CD4-positive, alpha-beta T cell treated with Interleukin-17A for 1 hour (primary cell): ENCODE measurements at places on chromosomes 1 and 21.

DNA sequence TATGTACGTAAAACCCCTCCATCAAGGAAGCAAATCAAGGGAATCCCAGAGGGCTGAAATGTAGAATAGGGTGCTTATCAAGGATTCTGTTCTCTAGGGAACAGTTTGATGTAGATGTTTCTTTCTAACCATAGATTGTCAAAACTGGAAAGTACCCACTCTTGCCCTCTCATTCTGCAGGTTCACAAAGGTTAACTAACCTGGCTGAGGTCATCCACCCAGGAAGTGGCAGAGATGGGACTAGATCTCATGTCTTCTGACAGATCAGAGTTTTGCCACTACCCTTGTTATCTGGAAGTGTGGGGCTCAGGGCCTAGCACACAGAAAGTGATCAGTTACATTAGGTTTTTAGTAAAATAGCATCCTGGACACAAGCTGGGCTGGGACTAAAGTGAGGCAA lies 47.4 kb downstream of the GFI1 start:
- no peak for DNase-seq

DNA sequence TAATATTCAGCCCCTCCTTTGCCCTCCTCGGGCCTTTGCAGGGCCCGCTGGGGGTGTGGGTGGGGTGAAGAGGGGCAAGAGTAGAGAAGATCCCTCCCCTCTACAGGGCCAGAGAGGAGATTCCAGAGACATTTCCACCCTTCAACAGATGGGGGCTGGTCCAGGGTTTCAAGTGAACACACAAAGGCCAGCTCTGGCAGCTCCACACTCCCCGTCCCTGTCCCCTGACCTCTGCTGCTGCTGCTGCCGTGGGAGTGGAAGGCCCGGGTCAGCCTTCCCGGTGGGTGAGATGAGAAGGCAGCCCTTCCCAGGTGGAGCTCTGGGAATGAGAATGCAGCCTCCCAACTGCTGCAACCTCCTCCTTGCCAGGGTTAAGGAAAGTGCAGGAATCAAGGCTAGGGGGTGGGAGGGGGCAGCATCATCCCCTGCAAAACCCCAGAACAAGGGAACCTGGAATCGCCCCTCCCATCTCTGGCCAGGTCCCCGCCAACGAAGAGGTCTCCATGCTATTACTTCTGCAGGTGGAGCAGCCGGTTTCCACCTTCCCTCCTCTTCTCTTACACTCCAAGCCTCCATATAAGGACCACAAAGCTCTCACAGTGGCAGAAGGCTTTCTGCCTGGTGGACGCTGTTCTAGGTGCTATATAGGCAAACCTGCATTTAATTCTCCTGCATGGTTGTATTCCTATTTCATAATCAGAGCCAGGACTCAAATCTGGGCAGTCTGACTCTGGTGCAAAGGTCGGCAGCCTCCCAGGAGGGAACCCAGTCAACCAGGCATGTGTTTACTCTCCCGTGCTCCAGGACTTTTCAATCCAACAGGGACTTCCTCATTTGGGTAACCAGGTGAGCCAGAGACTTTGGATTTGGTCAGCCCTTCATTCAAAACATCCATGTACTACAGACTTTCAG lies 22.9 kb upstream of the ARHGEF10L start:
- no peak for DNase-seq

DNA sequence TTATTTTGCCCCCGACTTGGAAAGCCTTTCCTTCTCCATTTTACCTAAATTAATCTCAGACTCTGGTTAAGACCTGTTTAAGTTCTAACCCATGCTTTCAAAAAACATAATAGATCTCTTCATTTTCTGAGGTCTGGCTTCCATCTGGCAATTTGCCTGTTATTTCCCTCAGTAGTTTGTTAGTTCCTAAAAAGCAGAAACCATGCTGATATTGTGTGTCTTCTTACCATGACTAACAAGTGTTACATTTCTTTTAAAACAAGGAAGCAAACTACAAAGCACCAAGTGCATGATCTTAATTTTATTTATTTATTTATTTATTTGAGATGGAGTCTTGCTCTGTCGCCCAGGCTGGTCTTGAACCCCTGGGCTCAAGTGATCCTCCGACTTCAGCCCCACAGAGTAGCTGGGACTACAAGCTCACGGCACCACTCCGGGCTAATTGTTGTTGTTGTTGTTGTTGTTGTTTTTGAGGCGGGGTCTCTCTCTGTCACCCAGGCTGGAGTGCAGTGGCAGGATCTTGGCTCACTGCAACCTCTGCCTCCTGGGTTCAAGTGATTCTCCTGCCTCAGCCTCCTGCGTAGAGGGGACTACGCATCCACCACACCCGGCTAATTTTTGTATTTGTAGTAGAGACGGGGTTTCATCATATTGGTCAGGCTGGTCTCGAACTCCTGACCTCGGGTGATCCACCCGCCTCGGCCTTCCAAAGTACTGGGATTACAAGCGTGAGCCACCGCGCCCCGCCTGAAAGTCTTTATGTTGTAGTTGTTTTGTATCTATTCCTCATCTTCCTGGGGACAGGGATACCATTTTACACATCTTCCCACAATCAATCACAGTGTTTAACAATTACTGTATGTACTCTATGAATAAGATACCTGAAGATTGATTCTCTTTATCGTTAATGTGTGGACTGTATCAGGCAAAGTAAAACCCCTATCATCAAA lies 1.3 kb upstream of the PATJ start:
- DNase-seq = no peak

DNA sequence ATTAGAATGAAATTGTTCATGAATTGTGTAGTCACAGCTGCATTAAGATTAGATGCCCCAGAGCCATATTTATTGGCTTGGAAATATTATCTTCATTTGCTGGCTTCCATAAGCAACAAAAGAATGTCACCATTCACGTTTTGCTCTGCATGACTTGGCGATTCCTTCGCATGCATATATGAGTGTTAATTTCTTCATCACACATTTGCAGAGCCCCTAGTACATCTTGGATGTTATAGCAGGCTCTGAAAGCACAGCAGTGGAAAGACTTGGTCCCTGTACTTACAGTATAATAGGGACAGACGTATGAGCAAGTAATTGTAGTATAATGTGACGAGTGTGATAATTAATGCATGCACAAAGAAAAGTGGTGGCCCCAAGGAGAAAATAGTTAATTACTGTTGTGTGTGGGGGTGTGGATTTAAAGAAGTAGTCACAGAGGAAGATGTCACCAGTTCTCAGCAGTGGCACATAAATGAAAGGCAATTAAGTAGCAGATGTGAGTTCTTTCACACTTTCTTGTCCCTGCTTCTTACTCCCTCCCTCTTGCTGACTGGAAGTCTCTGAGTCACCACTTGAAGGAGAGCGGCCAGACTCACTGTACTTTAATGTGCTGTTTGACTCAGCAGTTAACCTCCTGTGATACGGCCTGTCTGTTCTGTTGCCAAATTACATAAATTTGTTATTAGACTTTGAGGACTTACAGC lies 21.0 kb downstream of the S100A10 start:
- no peak for DNase-seq

- DNase-seq = no peak
Measured at GRCh38 chr1:230150615-230151014, 83.6 kb downstream of the GALNT2 start.

- no peak for DNase-seq
Measured at GRCh38 chr1:230992100-230992774, 13.3 kb downstream of the ARV1 start.

DNA sequence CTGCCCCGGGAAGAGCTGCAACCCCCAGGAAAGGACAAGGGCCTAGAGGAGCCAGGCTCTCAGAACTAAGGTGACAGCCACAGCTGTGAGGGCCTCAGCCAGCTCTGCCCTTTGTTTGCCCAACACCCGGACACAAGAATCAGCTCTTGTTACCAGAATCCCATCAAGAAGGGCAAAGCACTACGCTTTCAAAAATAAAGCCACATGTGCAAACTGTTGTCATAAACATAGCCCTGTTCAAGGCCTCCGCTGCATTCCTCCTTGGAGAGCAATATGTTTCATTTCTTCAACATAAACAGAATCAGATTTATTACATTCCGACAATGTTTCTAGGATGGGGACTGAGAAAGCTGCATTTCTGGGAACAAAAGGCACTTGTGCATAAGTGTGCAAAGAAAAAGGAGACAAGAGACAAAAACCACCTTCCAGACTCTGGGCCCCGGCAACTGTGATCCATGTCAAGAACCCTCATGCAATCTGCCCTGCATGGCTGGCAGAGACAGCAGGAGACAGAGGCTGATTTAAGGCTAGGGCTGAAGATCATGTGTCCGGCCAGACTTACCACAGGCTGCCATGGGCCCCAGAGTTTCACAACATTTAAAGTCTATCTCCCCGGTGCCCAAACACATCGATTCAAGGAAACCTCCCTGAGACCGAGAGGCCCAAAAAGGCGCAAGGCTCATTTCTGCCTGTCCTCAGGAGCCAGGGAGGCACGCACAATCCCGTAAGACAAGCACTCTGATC lies 71.0 kb downstream of the SSBP3 start:
- DNase-seq = no peak

GRCh38 chr1:206037581-206037980 lies 13.9 kb upstream of the CTSE start:
- no peak for DNase-seq

- no peak for DNase-seq
Measured at GRCh38 chr1:99672530-99673213, 26.8 kb downstream of the PALMD start.

- DNase-seq = no peak
Measured at GRCh38 chr21:44921928-44922327, 1.2 kb upstream of the ITGB2 start.

GRCh38 chr1:57066980-57067610 lies 101.3 kb upstream of the C8B start:
- no peak for DNase-seq

DNA sequence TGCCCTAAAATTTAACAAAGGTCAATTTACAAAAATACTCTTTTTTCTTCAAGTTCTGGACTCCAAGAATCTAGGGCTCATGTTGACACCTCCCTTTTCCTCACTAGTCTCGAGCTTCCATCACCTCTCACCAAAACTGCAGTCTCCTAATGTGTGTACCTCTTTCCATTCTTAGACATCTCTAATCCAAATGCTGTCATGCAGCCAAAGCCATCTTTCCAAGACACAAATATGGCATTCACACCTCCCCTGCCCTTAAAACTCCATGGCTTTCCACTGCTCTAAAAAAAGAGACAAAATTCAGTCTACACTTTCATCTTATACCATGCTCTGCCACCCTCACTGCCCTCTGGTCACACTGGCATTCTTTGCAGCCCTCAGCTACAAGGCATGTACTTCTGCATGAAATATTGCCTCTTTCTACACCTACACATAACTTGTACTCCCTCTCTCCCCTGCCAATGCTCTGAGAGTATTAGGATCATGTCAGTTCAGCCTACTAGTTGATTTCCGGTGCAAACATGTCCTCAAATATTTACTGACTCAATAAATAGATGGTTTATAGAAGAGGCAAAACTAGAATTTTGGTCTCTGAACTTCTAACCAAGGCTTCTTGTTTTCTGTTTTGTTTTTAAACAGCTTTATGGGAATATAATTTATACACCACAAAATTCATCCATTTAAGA lies 26.9 kb downstream of the ADSS2 start:
- no peak for DNase-seq

DNA sequence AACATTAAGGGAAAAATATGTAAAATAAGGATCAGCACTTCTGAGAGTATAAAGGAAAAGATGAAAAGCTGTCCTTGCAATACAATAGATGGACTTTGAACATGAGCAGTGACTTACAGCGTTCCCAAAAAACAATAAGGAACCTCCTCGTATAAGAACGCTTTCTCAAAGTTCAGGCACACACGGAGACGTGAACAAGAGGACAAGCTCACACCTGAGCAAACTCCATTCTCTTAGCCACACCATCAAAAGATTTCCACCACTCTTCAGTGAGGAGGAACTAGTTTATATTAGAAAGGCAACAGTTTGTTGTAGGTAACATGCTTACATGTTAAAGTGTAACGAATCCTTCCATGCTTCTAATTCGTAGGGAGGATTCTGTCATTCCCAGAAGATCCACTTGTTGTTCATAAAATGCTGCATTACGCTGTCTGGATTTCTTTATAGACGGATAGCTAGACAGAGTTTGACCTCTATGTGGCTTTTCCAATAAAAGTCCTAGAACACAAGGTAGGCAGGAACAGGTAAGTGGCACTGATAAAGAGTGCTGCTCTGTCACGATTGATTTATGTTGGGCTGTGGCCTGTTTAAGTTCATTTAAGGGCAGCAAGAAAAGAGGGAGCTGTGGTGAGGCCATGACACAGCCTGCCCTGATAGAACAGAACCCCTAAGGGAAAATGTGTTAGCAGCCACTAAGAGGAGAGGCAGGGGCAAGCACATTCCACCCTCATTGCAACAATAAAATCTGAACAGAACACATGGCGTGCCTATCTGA lies 37.0 kb upstream of the ATP1A1 start:
- no peak for DNase-seq

DNA sequence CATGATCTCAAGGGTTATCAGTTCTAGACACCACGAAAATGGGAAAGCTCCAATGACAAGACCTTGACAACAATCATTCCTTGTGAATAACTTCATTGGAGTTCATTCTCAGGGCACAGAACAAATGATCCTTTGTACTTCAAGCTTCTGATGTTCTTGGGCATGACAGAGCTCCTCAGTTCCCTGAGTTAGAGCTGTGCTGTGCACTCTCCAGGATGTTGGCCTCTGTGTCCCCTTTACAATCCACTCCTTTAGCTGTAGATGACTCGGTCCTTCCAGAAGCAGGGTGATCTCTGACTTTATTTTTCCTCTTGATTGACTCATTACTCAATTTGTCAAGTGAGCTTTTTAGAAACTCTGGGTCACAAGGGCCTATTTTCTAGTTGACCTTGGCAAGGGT lies 3.9 kb upstream of the FAM78B start:
- no peak for DNase-seq

DNA sequence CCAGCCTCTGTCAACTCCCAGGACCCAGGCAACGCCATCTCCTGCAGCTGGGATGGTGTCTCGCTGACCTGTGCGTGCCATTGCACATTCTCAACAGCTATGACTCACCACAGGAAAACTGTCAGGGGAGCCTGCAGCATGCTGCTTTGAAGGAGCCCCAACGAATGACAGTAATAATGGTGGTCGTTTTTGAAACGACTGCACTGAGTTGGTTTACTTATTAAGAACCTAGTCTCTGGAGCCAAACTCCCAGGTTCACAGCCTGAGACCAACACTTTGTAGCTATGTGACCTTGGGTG lies 21.6 kb downstream of the TCEA3 start:
- no peak for DNase-seq

DNA sequence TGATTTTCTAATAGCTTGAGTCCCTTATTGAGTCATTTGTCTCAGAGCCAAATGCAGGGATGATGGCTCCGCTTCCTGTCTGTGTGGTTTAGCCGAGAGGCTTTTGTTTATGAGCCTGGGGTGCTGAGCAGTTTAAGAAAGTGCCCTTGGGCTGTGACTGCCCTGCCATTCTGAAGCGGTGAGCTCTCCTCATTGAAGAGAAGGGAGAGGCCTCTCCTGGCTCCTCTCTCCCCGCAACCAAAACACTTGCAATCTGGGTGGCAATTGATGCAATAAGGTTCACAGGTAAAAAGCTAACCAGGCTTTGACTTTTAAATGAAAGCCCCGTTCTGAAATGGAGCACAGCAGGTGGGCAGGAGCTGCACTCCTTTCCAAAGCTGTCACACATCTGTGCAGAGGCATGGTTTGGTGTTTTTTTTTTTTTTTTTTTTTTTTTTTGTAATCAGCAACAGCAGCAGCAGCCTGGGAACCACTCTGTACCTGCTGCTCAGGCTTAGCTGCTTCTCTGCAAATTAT lies 403.7 kb downstream of the SIPA1L2 start:
- DNase-seq = peak; percentile 28
